ENCODE measurements at places on chromosomes 7 and 10. TPM values are rescaled to one million over a fixed set of nuclear protein-coding genes. Genes with fewer than 3 reads are reported as not detected.
A peak's percentile ranks its signal among the peaks of the same experiment; 100 is the strongest.

- DNase-seq, result no peak
These were observed 29.9 kb downstream of the CDK6 start for GRCh38 chr7:92806496-92806895.

DNA sequence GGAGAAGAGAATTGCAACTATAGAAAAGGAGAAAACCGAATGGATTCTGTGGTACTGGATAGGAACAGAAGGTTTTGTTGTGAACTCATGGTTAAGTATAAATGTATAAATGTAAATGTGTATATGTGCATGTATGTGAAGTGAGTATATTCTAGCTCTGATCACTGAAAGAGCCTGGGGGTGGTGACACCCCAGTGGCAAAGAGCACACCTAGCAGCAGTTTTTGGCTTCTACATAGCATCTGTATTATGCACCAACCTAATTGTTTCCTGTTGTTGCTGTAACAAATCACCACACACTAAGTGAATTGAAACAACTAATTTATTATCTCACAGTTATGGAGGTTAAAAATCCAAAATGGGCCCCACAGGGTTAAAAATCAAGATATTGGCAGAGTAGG, 455.4 kb downstream of the RPS24 start:
- DNase-seq, result no peak

DNA sequence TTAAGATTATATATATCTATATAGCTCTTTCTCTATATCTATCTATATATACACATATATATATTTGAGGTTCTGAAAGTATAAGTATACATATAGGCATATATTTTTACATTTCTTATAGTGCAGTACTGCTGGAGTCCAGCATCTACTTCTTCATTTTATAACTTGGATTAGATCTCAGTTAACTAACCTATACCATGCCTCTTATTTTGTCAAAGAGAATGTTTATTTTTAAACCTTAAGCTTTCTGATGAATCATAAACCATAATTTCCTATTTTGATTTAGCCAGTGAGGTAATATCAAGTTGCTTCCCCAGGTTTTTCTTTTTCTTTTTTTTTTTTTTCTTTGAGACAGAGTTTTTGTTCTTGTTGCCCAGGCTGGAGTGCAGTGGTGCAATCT, 8.1 kb downstream of the ZNF32 start:
- DNase-seq, result no peak

TAS2R5 gene
- 1.5 TPM for total RNA-seq

DNA sequence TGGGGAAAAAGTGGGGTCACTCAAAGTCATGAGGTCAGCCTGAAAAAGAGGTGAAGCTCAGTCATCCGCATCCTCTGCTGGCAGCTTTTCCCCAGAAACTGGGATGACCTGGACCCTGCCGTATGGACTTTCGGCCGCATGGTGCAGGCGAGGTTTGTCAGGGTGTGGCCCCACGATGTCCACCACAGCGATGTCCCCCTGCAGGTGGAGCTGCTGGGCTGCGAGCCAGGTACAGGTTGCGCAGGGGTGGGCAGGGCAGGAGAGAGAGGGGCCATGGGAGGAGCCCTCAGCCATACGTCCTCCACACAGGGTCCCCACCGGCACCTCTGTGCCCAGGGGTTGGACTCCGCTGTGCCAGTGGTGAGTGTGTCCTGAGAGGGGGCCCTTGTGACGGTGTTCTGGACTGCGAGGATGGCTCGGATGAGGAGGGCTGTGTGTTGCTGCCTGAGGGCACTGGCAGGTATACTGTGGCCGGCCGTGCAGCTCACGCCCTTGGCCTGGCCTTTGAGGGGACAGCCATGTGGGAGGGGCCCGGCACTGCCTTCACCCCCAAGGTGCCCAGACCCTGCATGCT, 23.0 kb upstream of the ZNF467 start:
- no peak for DNase-seq

TDRD1 gene
- total RNA-seq, result not detected

GRCh38 chr7:123023126-123023525, 27.6 kb upstream of the TAS2R16 start:
- no peak for DNase-seq

- DNase-seq, result no peak
These were observed 48.3 kb downstream of the ITIH5 start for GRCh38 chr10:7618461-7618860.

GRCh38 chr10:86224354-86225102, 142.1 kb downstream of the GRID1 start:
- DNase-seq, result no peak

TEX36 gene
- total RNA-seq, result not detected

NKX1-2 gene
- not detected for total RNA-seq

GLCCI1 gene
- 26.2 TPM for total RNA-seq

DNA sequence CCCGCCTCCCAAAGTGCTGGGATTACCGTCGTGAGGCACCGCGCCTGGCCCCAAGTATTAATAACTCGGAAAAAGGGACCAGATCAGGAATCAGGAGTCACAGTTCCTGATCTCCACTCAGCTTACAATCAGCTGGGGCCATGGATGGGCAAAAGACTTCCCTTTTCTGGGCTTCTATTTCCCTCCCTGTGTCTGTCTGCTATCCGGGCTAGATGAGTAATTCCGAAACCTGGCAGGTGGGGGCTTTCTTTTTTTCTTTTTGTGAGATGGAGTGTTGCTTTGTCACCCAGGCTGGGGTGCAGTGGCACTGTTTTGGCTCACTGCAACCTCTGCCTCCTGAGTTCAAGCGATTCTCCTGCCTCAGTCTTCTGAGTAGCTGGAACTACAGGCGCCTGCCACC, 11.6 kb downstream of the RPS24 start:
- no peak for DNase-seq

DNA sequence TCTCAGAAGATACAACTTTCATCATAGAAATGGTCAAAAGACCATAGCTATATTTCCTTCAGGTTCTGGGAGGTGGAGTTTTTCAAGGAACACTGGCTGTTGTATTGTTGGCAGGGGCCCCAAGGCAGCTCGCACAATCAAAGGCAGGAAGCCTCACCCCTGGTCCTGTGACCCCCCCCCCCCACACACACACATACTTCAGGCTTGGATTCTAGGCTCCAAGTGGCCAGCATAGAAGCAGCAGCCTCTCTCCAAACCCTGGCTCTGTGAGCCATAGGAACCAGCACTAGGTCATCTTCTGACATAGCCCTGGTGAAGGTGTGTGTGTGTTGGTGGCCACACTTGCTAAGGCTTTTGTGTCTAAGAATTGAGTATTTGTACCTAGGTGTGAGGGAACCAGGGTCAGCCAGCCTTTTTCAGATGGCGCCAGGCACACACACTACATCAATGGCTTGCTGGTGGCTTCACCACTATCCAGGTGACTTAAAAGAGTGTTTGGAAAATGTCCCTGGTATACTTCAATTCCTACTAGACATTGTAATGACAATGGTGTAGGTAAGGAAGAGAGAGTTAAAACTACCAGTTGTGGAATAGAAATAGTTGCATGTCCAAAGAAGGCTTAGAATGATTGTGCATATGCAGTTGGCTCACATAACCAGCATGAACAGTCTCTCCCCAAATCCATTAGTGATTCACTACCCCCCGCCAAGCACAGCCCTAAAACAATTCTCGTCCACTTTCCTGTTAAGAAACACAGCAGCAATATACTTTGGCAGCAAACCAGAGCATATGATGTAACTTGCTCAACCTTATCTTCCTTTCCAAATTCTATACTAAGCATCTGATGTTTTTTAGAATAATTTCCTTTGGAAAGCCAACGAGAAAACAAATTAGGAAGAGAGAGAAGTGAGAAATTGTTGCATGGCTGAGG, 91.3 kb downstream of the AVL9 start:
- DNase-seq, result no peak

DNA sequence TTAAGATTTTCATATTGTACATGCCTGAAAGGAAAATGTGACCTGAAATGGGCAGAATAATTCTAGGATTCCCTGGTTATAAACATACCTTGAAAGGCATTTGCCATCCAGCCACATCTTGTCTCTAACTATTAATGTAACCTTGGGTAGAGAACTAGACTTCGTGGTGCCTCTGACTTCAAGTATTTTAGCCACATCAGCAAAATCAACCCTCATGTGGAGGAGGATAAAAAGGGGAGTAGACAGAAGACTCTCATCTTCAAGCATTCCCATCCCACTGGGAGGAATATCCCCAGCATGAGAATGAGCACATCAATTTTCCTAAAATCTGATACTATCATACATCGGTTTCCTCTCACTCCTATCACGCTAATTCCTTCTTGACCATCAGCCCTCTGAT, 164.7 kb upstream of the NOBOX start:
- DNase-seq, result no peak

GRCh38 chr10:13483951-13484350, 44.9 kb downstream of the BEND7 start:
- DNase-seq, result no peak

GRCh38 chr7:15753887-15754579, 67.5 kb upstream of the MEOX2 start:
- no peak for DNase-seq

- peak; percentile 55 for DNase-seq
These were observed 91.0 kb upstream of the KMT2E start for GRCh38 chr7:104923010-104923421.

DNA sequence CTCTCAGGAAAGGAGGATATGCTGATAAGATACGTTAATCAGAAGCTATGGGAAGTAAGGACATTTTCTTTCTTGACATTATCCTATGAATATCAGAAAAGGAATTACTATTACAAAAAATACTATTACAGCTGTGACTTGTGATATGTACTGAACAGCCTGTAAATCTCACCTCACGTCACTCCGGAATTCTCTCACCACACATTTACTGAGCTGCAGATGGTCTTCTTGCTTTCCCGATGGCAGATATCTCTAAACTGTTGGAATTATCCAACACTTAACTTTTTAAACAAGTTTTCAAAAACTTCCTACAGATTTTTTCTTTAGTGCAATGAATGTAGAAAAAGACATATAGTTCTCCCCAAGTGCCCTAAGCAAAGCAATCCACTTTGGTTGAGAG, 313.4 kb downstream of the GPR37 start:
- no peak for DNase-seq

- DNase-seq, result no peak
These were observed 37.2 kb downstream of the CUBN start for GRCh38 chr10:17092216-17092944.

PIP4K2A gene
- 28.7 TPM for total RNA-seq

DNA sequence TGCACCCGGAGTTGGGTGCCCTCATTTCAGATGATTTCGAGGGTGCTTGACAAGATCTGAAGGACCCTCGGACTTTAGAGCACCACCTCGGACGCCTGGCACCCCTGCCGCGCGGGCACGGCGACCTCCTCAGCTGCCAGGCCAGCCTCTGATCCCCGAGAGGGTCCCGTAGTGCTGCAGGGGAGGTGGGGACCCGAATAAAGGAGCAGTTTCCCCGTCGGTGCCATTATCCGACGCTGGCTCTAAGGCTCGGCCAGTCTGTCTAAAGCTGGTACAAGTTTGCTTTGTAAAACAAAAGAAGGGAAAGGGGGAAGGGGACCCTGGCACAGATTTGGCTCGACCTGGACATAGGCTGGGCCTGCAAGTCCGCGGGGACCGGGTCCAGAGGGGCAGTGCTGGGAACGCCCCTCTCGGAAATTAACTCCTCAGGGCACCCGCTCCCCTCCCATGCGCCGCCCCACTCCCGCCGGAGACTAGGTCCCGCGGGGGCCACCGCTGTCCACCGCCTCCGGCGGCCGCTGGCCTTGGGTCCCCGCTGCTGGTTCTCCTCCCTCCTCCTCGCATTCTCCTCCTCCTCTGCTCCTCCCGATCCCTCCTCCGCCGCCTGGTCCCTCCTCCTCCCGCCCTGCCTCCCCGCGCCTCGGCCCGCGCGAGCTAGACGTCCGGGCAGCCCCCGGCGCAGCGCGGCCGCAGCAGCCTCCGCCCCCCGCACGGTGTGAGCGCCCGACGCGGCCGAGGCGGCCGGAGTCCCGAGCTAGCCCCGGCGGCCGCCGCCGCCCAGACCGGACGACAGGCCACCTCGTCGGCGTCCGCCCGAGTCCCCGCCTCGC, at the start of gene EGFR:
Gene EGFR, plus strand, starts transcription at position 657 of the 830 bp plus-strand sequence. CDS start 261 bp downstream, outside the sequence.
- peak; percentile 58 for DNase-seq

DNA sequence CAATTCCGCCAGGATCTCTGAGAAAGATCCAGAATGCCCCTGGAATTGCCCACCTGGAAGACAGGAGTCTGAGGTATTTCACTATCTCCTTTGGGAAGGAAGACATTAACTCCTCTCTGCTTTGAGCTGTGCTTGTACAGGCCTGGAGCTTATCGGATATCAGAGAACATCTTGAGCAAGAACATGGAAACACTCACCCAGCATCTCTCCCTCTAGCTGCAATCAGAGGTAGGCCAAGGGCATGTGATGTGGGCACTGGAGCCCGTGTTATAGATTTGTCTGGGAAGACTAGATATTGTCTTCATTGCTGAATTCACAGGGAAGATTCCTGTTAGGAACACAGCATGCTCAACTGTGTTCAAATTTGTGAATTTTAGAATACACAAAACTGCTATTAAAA, 233.9 kb downstream of the PHF14 start:
- DNase-seq, result no peak

DNA sequence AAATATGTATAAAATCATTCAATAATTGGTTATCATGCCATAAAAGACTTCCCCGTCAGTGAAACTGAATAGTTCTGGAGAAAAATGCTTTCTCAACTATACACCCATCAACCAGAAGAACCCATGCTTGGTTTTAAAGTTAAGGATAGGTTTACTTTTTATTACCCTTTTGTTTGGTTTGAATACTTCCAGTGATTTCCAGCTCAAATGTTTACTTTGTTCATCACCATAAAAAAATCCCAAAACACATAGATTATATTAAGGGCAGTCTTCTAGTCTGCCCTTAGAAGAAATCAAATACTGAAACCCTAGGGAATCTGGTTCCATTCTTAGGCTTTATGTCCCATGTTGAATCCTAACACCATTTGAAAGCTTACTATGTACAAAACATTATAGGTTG, 49.2 kb downstream of the PTTG1IP2 start:
- no peak for DNase-seq

PAPOLB gene
- total RNA-seq, result 0.23 TPM

GRCh38 chr7:23662124-23662983, 17.6 kb upstream of the FAM221A start:
- no peak for DNase-seq

GRCh38 chr10:63576501-63576900, 55.3 kb downstream of the REEP3 start:
- no peak for DNase-seq

DOCK1 gene
- 62.9 TPM for total RNA-seq

- no peak for DNase-seq
These were observed 268.8 kb downstream of the ELFN1 start for GRCh38 chr7:1938788-1939433.

DNA sequence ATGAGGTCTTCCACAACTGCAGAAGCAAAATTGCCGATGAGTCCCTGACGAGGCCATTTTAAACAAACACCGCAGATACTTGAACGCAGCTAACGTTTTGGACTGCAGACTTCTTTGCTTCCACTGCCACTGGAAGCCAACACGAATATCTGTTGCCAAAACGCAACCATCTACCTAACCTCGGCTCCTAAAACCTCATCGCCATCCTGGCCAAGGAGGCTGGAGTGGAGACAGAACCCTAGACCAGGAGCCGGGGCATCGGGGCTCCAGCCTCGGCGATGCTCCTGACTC, 493 bp downstream of the WDR91 start:
- no peak for DNase-seq

MYO1G gene
- 0.49 TPM for total RNA-seq

Measured in neural crest cell (in vitro differentiated cells).